ENCODE measurements at places on chromosomes 12 and 14. TPM values are rescaled to one million over a fixed set of nuclear protein-coding genes. Genes with fewer than 3 reads are reported as not detected.

The DCP1B gene
- total RNA-seq, result 12.6 TPM

The KRT72 gene
- not detected for total RNA-seq

The KRT6C gene
- not detected for total RNA-seq

The ARF6 gene
- total RNA-seq, result 123 TPM

The COA8 gene
- total RNA-seq, result 47.3 TPM

The ARMH4 gene
- 6.9 TPM for total RNA-seq

The FSCB gene
- total RNA-seq, result not detected

The SYCP3 gene
- not detected for total RNA-seq

The PZP gene
- total RNA-seq, result 0.07 TPM

The VWF gene
- 72.9 TPM for total RNA-seq

DNA sequence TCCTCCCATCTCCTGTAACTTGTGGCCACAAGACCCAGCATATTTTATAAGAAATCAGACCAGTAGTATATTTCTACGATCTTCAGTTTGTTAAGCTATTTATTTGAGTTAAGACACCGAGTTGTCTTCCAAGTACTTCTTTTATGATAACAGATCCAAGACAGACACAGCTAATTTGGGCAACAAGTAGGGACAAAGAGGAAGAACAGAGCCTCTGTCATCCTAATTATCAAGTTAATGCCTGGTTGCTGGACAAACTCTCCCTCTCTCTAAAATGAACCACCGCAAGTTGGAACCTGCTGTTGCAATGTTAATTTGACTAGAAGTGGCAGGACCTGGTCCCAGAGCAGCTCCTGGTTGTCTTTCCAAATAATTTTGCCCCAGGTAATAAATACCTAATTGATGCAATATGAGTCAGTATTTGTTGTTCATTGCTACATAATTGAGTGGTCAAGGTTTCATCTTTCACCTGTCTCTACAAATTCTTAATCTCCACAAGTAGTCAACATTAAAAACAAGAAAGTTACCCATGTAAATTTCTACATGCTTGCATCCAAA lies 323.7 kb downstream of the PAWR start:
- no peak for DNase-seq

- DNase-seq, result no peak
These were observed 126.9 kb downstream of the DUSP6 start for GRCh38 chr12:89225401-89225800.

DNA sequence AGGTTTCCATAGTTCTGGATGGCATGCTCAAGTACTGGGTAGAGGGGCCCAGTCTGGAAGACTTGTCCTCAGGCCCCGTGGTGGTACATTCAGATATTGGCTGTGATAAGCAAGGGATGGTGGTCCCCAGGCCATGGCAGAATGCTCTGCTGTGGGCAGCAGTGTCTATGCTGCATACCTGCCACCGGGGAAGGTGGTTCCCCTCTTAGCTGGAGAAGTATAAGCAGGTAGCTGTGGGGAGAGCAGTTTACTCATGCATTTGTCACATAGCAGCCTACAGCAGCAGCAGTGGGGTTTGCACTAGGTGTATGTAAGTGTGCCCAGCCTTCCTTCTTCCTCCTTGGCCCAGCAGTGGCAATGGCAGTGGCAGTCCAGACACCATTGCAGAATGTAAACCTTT lies 69.3 kb upstream of the ADAMTS20 start:
- DNase-seq, result no peak

DNA sequence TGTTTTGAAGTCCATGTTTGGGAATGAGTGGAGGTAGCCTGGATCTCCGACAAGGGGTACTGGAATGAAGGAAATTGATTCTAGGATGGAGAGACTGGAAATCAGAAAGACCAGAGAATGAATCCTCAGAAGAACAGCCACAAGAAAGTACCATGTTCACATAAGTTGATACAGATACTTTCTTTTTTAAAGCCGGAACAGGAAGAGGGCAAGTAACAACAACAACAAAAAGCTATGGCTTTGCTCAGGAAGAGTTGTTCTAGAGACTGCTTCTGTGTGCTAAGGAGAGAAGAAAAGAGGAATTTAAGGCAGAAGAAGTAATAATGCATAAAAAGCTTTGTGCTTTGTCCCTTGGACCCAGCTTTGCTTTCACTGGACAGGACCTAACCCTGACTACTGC lies 6.2 kb downstream of the TC2N start:
- DNase-seq, result no peak

DNA sequence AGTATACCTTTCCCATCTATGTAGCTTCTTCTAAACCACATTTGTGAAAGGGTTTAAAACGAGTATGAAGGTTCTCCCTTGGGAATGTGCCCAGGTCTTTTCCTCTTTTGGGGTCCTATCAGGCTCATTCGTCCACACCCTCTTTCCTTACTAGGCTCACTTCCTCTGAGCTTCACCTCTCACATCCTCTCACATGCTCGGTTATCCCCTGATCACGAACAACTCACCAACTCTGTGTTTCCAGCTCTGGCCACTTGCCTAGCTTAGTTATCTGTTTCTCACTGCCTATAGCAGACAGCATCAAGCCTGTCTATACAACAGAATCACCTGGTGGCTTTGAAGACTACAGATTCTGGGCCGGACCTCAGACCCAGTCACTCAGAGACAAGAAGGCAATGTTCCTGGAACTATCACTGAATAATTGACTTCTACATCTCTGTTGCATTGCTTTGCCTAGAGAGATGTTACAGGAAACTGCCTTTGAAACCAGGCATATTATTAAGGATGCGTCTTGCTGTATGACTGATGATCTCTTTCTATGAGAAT lies 158.2 kb downstream of the FOXN3 start:
- DNase-seq, result no peak

DNA sequence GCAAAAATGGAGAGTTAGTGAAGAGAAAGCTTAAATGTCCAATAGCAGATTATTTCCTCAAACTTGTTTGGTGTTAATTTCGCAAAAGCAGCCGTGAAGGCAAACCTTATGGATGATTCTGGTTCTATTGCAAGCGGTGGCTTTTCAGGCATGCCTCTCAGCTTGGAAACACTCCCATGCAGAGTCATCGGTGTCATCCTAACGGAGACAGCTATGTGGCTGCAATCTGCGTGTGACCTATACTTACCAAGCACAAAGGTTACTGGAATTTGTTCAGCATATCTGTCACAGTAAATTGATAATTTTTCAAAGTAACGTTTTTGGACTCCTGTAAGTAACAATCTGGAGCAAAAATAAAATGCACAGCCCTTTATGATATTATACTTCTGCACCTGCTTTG lies 5.0 kb downstream of the BEST3 start:
- no peak for DNase-seq

- DNase-seq, result no peak
These were observed 91.1 kb downstream of the IRF2BPL start for GRCh38 chr14:76937181-76938091.

- DNase-seq, result no peak
These were observed 2.3 kb downstream of the DAZAP2 start for GRCh38 chr12:51240971-51241370.

GRCh38 chr14:98136012-98136789 lies 1135.8 kb downstream of the BCL11B start:
- DNase-seq, result no peak

- DNase-seq, result no peak
These were observed 58.3 kb downstream of the SLC8A3 start for GRCh38 chr14:70130482-70130881.

DNA sequence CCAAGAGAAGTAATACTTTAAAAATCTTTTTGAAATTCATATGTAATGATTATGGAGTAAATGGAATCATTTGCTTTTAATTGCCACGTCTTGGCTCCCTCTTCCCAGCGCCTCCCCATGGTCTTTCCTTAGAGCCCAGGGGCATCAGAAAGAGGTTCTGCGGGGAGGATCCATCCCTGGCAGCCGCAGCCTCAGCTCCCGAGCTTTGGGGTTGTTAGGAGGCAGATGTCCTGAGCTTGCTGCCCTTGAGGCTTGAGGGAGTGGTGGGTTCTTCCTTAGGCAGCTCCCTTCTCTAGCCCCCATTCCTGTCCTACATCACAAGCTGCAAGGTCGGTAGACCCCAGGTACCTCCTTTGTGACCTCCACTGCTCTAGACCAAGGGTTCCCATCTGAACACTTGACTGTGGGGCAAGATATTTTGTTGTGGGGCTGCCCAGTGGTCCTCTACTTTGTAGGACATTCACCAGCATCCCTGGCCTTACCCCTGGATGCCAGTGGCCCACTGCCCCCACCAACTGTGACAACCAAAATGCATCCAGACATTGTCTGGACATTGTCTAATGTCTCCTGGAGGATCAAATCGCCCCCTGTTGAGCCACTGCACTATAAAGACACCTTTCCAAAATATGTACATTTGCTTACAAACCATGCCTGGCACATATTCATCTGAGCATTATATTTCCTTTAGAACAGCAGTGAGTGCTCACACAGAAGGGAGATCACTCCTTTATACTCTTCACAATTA lies 6.3 kb downstream of the PPP2R5C start:
- no peak for DNase-seq

- DNase-seq, result no peak
These were observed 8.8 kb downstream of the SLC38A2 start for GRCh38 chr12:46363582-46364299.

DNA sequence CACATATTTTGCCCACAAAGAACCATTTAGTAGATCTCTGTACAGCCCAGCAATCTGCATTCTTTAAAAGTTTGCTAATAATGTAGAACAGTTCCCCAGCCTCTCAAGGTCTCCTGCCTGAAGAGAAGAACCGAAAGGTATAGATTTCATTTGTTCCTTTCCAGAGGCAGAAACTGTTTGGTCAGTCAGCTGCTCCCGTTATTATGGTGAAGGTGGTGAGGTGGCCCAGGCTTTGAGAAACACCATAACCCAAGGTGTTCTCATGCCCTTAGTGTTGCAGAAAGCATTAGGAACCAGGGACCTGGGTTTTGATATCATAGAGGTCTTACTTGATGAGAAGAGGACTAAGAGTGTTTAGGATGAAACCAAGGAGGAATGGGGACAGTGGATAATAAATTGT lies 65.3 kb downstream of the SUSD6 start:
- DNase-seq, result no peak

GRCh38 chr12:116656306-116656705 lies 81.6 kb downstream of the SPRING1 start:
- DNase-seq, result no peak

DNA sequence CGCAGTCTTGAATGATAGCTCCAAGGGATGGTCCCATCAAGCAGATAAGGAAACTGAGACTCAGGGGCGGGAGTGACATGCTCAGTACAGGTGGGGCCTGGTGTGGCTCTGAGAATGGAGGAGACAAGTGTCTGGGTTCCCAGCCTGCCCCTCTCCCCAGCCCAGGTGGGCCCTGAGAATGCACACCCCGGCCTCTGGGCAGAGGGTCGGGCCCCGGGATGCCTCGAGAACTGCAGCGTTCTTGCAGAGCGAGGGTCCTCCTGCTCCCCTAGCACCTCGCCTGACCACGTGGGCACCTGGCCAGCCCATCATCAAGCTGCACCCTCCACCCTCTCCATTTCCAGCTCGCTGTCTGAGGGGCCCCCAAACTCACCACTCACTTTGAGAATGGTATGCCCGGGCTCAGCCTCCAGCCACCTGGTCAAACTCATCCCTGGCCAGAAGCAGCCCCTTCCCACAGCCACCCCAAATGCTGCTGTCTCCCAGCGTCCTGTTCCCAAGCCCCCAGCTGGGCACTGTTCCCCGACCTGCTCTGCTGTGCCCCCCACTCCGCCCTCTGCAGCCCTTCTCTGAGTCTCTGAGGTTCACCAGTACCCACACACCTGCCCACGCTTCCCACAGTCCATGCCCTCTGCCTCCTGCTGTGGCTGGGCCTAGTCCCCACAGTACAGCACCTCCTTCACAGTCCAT lies 44.3 kb downstream of the CYP46A1 start:
- DNase-seq, result no peak

DNA sequence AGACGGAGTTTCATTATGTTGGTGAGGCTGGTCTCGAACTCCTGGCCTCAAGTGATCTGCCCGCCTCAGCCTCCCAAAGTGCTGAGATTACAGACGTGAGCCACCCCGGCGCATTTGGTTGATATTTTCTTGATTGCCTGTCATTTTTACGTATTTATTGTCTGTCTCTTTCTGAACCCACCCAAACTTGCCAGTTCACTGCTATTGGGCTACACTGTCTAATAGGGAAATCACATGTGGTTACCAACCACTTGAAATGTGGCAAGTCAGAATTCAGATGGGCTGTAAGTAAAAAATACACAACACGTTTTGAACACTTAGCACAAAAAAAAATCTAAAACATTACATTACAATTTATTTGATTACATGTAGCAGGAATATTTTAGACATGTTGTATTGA lies 2.1 kb downstream of the WSB2 start:
- DNase-seq, result no peak

GRCh38 chr12:80954857-80955520 lies 17.3 kb upstream of the LIN7A start:
- no peak for DNase-seq

GRCh38 chr12:95857156-95857555 lies 1.6 kb upstream of the SNRPF start:
- no peak for DNase-seq

GRCh38 chr14:99676657-99677056 lies 7.4 kb upstream of the CYP46A1 start:
- no peak for DNase-seq

- DNase-seq, result no peak
These were observed 5.4 kb upstream of the AMHR2 start for GRCh38 chr12:53418221-53418620.

GRCh38 chr14:59189091-59189785 lies 771 bp downstream of the DAAM1 start:
- DNase-seq, result peak; percentile 74

DNA sequence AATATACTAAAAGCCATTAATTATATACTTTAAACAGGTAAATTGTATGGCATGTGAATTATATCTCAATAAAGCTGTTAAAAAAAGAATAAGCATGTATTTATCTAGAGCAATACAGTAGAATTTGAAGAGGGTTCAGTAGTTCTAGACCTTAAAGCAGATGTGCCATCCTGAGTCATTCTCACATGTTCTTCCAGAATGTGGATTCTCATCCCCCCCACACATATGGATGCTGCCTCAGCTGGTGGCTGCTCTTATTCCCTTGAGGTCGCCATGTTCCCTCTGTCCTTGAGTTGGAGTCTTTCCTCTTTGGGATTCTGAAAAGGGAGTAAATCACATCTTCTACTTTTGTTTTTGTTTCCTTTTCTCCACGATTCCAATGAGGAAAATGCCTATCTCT lies 321.3 kb downstream of the AEBP2 start:
- no peak for DNase-seq

DNA sequence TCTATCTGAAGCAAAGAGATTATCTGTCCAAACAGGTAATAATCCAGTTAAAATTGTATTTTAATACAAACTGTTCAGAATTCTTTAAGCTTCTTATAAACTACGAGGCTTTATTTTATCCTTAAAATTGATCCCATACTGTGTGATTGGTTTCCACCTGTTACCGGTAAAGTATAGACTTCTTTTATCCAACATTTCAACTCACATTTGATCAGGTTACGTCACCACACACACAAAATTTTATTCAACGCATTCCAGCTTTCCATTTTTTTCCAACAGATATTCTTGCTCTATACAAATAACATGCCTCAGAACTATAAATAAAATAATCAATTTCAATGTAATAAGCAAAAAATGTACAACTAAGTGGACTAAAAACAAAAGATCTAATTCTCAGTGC lies 4.5 kb downstream of the NOVA1 start:
- DNase-seq, result no peak

- DNase-seq, result no peak
These were observed 202.3 kb downstream of the STXBP6 start for GRCh38 chr14:24847568-24848095.

Measured in mucosa of descending colon (tissue), 3 donors.